ENCODE measurements at places on chromosomes 3 and 15. TPM values are rescaled to one million over a fixed set of nuclear protein-coding genes. Genes with fewer than 3 reads are reported as not detected.

TRPM1 gene
- not detected for total RNA-seq

DNA sequence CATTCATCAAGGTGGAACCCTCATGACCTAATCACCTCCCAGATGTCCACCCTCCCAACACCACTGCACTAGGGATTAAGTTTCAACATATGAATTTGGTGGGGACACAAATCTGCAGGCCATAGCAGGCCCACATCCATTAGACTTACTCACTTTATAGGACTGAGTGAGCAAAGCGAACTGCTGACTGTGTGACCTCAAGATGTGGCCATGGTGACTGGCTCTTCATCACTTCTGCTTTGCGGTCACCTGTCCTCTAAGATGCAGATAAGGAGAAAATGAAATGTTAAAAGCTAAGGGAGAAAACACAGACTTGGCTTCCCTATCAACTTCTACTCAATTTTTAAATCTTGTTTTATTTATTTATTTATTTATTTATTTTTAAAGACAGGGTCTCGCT lies 14.5 kb upstream of the DCP1A start:
- DNase-seq, result no peak

DNA sequence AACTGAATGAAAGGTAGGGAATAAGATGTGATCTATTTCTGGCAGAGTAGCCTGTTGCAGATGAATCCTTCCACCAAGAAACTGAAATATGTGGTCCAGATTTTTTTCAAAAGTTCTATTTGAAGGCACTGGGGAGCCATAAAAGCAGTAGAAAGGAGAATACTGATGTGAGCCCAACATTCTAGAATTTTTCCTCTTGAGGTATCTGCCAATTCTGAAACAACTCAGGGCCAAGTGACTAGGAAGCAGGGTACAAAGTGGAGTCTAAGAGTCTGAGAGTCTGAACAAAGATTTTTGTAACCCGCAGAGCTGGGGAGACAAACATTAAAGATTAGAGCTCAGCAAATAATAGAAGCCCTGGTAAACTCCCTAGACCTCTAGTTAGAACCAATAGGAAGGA lies 58.3 kb upstream of the SLCO3A1 start:
- no peak for DNase-seq

DNA sequence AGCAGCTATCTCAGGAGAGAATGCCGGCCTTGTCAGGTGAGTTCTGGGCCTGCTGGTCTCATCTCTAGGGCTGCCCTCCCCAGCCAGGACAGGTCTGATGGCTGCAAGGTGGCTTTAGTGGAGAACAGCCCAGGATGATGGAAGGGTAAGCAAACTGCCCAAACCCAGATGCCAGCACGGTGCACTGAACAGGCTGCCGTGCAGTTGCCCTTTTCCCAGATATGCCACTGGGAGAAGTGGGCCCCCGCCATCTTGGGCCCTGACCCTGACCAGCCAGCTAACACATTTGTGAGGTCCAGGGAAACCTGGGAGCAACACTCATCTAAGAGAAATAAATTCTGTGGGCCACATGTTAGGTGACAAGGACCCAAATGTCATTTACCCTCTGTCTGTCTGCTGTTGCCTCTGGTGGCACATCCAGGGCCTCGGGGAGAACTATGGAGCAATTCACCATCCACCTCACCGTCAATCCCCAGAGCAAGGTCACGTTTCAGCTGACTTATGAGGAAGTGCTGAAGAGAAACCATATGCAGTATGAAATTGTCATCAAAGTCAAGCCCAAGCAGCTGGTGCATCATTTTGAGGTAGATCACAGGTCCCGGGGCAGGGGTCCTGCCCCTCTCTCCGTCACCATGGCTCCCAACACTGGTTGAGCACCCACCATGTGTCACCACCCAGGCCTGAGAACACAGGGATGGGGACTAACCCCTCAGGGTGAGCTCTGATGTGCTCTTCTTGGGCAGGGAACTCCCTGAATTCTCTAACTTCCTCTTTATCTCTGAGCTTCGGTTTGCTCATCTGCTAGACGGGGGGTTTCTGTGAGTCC lies 1.8 kb downstream of the ITIH1 start:
- DNase-seq, result no peak
